Mesothelial cell of epicardium (in vitro differentiated cells): ENCODE measurements at places on chromosomes 2 and 18. TPM values are rescaled to one million over a fixed set of nuclear protein-coding genes. Genes with fewer than 3 reads are reported as not detected.

NOSTRIN gene
- 0.90 to 1.0 TPM (median 0.98 TPM) in 3 replicates for total RNA-seq

- no peak for DNase-seq
These were observed 58.1 kb downstream of the ABCG8 start for GRCh38 chr2:43896906-43897305.

DNA sequence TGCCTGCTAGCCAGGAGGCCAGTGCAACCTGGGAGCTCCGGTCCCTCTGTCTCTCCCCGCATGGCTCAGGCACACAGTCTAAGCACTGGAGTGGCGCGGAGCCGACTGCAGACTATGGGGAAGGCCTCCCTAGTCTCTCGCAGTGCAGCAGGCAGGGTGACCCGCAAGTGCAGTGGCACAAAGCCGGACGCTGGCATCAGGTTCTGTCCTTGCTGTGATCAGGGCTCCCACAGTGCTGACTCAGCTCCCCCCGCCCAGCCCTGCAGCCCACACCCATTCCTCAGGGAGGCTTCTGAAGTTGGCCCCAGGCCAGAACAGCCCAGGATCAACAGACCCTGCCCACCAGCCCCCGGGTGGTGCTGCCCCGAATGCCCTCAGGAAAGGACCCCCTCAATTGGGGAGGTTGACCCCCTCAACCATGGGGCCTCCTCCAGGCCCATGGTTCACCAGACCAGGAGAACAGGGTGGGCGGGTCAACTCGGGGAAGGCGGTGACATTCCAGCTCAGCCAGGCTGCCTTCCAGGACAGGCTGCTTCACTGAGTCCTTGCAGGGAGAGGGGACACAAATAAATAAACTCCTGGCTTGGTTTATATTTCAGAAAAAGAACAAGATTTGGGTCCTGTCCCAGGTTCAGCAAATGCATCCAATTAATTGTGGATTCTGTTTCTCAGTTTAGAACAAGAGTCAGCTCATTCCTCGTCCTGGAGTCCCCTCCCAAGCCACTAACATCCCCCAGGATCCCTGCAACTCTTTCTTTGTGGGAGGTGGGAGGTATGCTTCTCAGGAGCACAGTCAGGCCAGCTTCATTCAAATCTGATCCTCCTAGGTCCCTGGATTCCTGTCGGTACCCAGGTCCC, 12.2 kb downstream of the BIN1 start:
- peak; percentile 51 for DNase-seq

DNA sequence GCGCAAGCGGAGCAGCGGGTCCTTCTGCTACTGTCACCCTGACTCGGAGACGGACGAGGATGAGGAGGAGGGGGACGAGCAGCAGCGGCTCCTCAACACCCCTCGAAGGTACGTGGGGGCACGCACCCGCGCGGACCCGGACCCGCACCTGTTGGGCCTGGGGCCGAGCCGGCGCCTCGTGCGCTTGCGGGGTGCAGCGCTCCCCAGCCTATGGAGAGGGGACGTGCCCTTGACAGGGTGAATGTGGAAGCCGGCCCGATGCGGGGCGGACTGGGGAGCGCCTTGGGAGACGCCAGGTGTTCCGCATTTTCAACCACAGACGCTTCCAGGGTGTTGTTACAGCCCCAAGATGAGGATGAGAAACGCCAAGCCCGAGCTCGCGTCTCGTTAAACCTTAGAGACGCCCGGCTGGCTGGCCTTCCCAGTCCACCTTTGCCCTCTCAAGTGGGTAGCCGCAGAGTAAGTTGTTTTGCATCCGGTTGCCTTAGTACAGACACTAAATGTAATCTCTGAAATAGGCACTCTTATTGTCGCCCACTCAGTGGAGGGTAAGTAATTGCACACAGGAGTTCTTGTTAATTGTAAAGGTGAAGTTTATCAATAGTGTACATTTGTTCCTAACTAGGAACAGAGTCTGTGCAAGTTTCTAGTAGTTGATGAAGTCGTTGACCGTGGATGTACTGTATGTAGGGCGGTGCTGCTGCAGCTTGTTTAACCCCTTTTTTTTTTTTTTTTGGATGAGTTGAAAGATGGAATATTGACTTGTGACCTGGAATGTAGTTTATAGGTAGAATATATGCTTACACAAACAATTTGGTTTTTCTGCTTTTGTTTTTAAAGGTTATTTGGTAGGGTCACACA, 815 bp downstream of the GMCL1 start:
- DNase-seq: peak; percentile 63

- no peak for DNase-seq
These were observed 3.0 kb upstream of the OSR1 start for GRCh38 chr2:19361325-19361990.

DNA sequence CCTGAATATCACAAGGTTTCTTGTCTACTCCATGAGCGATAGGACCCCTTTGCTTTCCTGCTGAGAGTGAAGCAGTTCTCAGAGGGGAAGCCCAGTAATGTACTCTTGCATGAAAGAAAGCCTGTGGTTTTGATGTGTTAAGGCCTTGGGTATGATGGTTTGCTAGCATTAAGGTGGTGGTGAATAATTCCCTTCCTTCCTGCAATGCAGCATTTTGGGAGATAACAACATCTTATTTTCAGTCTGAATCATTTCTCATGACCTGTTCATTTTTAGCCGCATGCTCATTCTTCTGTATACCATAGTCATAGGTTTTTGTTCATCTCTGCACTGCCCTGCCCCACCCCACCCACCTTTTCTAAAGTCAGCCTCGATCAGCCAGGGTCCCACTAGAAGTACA, 66.2 kb downstream of the HNMT start:
- DNase-seq: no peak

- DNase-seq: no peak
These were observed 46.9 kb downstream of the NAB1 start for GRCh38 chr2:190695739-190696138.

- DNase-seq: no peak
These were observed 87.0 kb downstream of the WDR7 start for GRCh38 chr18:56738184-56738583.

GRCh38 chr2:127138281-127138680, 31.3 kb upstream of the BIN1 start:
- no peak for DNase-seq

DNA sequence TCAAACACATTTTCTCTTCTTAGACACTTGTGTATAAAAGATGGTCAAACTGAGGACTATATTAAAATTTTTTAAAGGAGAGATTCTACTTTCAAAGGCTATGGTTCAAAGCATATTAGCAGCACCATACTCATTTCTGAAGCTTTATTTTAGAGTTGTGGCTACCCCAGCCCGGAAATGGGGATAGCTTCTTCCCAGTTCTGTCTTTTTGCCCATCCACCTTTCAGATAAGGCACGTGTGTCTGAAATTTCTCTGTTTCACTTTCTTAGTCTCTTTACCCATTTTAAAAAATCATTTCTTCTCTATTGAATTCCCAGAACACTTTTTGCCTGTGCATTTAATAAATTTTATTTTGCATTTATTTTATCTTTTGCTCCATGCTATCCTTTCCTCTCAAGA, 431.5 kb downstream of the RNF144A start:
- DNase-seq: no peak

SLC5A7 gene
- 0.11 TPM in 1 of 3 replicates, not detected in the others for total RNA-seq

DNA sequence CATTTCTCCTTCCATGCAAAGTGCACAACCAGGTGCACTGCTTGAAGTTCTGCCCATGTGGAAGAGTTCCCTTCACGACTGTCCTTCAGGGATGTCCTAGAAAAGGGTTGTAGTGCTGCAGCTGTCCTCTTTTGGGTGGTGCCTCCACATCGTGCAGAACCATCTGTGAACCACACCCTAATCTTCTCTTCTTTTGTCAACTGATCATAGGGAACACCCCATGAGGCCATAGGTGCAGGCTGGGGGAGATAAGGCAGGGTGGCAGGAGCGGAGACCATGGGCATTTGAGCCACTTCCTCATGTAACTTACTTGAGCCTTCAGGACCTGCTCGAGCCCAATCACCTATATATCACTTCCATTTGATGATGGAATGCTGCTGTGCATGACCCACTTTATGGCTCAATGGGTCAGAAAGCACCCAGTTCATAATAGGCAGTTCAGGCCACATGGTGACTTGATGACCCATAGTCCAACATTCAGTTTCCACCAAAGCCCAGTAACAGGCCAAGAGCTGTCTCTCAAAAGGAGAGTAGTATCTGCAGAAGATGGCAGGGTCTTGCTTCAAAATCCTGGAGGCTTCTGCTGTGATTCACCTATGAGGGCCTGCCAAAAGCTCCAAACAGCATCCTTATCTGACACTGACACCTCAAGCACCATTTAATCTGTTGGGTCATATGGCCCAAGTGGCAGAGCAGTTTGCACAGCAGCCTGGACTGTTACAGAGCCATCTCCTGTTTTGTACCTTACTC, 84.7 kb upstream of the CYRIA start:
- no peak for DNase-seq

KCNK3 gene
- total RNA-seq: 6.3 to 6.9 TPM (median 6.6 TPM) in 3 replicates

SOX11 gene
- total RNA-seq: 45.0 to 47.0 TPM (median 46.2 TPM) in 3 replicates

GRCh38 chr18:44516450-44516849, 164.2 kb upstream of the SETBP1 start:
- DNase-seq: no peak

GRCh38 chr2:133561045-133561852, 7.0 kb downstream of the NCKAP5 start:
- DNase-seq: no peak

ATP6V1B1 gene
- total RNA-seq: 0.44 to 0.66 TPM in 2 of 3 replicates, not detected in the other

DNAJC5G gene
- total RNA-seq: 0.18 to 0.27 TPM in 2 of 3 replicates, not detected in the other

FAM124B gene
- total RNA-seq: 0.09 TPM in 1 of 3 replicates, not detected in the others

- DNase-seq: no peak
These were observed 37.1 kb downstream of the CENPO start for GRCh38 chr2:24830351-24830750.

GRCh38 chr2:127086990-127087790, 19.8 kb downstream of the BIN1 start:
- peak; percentile 69 for DNase-seq

DNA sequence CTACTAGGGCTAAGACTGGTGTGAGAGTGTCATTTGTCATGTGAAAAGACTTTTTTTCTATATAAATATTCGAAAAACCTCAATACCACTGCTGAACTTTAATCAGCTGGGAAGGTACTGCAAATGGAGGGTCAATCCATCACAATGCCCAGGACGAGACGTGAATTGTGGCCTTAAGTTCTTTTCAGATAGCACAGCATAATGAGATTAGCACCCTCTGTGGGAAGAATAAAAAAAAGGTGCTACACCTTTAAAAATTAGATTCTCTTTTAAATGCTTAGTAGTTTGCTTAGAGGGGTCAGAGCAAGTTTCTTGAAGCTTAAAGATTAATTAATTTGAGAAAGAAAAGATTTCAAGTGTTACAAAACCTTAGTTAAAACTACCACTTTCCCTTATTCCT, 5.6 kb downstream of the LRRTM1 start:
- DNase-seq: no peak

DNA sequence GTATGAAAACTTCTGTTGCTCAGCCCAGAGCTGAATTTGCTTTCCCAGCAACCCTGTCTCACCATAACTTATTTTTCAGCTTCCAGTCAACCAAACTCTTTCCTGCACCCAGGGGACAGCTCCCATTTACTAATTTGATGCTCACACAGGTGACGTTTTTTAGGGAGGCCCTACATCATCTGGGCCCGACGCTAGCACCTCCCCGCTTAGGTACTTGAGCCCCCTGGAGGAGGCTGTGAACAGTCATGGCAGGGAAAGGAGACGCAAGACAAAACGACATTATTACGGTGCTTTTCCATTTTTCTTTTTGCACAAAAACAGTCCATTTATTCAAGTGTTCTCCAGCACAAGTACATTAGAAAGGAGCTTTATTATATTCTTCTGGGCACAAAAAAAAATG, 59.2 kb upstream of the POMC start:
- no peak for DNase-seq

DNA sequence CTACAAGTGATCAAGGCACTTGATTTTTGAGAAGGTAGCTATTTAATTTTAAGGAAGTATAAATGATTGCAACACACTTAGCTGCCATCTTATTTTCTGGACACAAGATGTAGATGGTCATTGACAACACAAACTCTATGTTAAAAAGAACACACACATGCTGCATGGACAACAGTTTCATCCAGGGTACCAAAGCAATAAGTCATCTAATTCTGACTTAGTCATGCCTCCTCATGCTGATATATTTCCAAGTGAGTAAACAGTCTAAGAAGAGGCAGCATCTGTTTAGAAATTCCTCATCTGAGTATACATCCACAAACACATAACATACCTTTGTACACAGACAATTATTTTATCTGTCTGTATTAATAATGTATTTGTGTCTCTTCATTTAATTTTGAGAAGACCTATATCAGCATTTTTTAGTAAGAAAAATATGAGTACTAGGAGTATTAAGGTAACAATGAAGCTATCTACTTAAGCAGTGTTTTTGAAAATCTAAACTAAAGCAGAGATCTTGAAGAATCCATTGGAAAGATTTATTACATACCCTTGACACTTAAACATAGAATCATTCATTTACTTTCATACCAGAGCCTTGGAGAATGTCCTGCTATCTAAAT, 84.9 kb downstream of the SCN1A start:
- DNase-seq: no peak

DNA sequence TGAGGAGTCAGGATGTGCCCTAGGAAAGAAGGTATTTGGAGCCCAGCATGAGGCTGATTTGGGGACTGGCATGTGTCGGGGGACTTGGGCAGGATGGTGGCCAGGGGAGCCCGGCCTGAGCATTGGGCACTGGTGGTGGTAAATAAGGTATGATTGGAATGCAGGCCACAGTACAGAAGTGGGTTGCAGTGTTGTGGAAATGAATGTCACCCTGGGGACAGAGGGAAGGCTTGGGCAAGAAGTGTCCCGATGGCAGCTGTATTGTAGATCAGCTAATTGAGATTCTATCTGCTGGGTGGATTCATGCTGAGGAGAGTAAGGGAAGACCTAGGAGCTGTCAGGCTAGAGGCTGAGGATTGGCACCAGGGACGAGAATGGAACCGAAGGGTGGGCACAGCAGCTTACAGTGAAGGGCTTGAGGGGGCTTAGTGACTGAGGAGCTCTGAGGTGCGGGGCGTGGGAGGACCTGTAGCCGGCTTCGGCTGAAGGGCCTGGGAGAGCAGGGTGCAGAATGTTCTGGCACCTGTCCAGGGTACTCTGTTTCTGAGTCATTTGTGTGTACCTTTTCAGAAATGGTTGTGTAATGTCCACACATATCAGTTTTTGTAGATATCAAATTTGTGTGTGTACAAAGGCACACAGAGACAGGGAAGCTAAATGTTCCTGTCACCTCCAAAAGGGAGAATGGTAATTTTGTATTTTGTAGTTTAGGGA, 170.2 kb downstream of the PRKCE start:
- no peak for DNase-seq

DNA sequence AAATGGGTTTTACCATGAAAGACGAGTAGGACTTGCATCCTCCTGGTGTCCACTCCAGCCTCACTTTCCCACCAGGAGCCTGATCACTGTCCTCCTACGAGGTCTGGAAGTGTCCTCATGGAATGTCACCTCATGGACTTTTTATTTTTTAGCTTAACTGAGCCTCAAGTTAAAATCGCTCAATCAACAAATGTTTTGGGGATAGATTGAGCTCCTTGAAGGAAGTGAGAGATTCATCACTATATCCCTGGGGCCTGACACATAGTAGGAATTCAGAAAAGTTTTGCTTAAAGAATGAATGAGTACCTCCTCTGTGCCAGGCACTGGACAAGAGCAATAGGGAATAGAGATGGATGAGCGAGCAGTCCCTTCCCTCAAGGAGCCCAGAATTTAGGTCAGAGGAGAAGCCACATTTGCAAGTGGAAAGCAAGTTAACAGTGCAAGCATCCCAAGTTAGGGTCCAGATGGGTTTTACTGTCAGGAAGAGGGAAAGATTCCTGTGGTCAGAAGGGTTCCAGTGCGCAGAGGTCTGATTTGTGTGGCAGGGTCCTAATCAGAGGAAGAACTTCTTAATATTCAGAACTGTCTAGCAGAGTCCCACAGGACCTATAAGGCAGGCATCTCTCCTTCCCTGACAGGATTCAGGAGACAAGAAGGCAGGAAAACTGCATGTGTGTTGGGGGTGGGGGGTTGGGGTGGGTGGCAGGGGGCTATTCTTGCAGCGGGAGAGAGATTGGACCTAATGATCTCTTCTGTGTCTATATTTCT, 67.0 kb downstream of the MYCN start:
- no peak for DNase-seq
